ENCODE measurements at places on chromosomes 11 and 22.

DNA sequence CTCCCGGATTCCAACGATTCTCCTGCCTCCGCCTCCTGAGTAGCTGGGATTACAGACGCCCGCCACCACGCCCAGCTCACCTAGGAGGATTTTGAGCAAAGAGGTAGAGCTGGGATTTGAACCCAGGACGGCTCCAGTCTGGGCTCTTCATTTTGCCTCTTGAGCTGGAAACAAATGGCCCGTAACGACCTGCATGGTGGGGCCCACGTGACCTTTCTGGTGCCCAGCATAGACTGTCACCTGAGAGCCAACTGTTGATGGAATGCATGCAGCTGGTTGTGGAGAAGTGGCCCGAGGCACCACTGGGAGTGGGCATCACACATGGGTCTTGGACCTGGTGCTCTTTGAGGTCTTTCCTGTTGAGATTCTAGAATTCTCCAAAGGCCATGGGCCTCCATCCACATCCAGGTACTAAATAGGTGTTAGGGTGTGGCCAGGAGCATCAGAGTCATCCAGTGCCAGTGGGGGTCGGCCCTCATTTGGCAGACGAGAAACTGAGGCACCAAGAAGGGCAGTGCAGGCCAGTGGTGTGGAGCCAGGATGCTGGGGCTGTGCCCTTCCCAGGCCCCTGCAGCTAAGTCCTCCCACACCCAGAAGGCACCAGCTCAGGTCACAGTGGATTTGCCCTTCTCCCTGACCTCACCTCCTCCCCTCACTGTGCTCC, 3.9 kb downstream of the ATF4 start:
- DNase-seq, result no peak

DNA sequence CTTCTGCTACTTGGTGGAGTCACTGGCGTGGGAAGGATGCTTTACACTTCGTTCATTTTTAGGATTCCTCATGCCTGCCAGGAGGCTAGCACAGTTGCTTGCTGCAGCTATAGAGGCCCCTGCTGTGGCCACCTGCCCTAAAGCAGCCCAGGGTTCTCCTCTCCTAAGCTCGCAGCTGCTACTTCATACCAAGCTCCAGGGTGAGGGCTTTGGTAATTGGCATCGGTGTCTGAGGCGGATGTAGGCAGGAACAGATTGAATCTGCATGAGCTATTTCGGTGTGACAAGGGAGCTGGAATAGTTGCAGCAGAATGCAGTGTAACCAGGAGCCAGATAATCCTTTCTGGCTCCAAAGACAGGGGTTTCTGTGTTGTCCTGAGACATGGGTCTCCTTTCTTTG, 133.1 kb downstream of the MICAL2 start:
- no peak for DNase-seq

GRCh38 chr11:75268626-75269366, 28.2 kb downstream of the TPBGL start:
- DNase-seq, result no peak

GRCh38 chr22:23113067-23113846, 28.5 kb downstream of the RSPH14 start:
- DNase-seq, result no peak

DNA sequence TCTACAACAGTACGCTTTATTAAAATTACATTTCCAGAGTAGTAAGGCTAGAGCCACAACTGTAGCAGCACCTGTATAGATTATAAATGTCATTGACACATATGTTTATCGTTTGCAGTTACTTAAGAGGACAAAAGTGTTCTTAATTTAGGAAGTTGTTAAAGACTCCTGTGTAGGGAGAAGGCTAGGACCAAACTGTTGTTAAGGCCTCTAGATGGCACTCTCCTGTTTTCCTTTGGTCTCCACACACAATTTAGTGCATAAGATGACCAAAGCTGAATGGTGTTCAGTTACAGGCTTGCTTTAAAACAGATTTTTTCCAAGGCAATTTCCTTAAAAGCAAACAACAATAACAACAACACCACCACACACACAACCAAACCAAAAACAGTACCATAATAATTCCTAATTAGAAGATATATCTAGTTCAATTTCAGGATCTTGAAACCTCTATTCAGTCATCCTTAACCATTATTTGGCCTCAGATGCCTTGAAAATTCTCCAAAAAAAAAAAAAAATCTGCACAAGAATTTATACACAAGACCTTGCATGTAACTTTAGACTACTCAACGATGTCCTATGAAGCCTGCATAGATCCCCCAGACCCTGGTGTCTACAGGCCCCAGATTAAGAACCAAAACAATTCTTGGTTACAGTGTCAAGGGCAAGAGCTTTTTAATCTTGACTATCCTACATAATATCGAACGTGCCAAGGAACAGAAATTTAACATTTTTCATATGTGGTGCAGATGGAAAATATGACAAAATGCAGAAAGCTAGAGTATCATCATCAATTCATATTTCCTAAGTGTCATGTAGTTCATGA, 42.6 kb upstream of the APOA1 start:
- peak; percentile 74 for DNase-seq

DNA sequence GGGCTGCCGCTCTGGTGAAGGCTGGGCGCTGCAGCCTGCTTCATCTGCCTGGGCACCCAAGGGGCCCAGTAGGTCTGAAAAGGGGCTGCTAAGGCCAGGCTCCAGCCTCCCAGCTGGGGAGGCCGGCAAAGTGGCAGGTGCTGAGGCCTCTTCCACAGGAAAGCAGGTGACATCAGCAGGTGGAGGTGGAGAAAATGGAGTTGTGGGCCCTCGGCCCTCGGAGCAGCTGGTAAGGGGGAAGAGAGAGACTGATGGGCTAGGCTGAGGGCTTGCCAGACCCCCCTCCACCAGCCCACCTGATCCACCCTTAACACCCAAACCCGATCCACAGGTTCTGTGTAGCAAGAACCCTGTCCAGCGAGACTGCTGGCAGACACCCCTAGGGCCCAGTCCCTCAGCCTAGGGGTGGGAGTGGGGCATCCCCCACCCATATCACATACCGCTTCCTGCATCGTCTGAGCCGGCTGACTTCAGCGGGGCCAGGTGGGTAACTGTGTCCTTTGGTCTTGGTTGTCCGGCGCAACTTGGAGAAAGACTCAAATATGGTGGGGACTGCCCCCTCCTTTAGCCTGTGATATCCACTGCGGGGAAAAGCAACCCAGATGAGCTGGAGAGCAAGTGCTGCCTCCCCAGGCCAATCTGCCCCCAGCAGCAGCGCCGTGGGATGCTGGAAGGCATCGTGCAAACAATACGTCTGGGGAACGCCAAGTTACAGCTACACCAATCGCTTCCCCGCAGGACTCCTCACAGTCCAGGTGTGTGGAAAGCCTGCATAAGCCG, 1.5 kb downstream of the THAP7 start:
- DNase-seq, result no peak

DNA sequence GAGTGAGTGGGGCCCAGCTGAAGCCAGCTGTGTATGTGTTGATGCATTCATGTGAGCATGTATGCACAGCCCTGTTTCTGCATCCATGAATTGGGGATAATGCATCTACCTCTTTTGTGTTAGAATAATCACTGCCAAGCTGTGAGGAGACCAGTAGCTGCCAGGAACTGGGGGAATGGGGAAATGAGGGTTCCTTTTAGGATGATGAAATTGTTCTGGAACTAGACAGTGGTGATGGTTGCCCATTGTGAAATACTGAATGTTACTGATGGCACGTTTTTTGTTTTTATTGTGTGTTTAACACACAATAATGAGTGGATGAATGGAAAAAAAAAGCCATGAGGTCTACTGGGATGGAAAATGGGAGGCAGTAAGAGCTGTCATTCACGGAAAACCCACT, 45.3 kb upstream of the WNT11 start:
- no peak for DNase-seq

DNA sequence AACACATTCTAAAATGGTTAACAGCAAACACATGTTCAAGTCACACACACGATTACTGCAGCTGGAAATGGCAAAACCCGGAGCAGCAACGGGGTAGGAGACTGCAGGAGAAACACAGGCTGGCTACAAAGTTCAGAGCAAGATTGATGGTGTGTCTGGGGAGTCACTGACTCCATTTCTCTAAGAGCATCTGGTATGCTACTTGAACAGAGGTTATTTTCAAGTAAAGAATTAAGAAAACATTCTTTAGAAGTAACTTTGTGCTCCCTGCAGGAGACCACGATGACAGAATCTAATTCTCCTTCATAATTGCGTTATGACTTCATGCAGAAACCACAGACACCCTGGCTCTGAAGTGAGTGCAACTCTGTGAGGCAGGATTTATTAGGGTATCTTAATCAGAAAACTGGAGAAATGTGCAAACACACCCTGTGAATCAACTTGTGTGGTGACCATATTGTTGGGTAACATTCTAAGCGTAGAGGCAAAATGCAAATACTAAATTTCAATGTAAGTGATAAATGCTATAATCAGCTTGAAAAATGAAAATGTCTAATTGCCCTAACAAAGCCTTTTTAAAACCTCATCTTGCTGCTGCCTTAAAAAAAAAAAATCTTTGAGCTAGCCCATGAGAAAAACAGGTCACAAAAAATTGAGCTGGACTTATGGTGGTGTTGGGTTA, 303.0 kb downstream of the CADM1 start:
- DNase-seq, result peak; percentile 95

DNA sequence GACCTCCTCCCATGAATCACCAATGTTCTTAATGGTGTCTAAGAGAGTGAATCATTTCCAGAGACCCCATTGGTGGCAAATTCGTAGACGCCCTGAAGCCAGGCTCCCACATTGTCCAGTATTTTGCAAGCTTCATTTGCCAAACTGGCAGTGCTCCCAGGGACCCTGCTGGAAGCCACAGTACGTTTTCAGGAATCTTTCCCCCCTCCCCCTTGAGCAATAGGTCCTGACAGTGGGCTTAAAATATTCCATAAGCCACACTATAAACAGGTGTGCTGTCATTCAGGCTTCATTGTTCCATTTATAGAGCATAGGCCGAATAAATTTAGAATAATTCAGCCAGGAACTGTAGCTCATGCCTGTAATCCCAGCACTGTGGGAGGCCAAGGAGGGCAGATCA, 125.3 kb downstream of the MORC2 start:
- DNase-seq, result peak; percentile 70
